Thyroid gland (tissue), 4 donors: ENCODE measurements at places on chromosomes 4 and X.

DNA sequence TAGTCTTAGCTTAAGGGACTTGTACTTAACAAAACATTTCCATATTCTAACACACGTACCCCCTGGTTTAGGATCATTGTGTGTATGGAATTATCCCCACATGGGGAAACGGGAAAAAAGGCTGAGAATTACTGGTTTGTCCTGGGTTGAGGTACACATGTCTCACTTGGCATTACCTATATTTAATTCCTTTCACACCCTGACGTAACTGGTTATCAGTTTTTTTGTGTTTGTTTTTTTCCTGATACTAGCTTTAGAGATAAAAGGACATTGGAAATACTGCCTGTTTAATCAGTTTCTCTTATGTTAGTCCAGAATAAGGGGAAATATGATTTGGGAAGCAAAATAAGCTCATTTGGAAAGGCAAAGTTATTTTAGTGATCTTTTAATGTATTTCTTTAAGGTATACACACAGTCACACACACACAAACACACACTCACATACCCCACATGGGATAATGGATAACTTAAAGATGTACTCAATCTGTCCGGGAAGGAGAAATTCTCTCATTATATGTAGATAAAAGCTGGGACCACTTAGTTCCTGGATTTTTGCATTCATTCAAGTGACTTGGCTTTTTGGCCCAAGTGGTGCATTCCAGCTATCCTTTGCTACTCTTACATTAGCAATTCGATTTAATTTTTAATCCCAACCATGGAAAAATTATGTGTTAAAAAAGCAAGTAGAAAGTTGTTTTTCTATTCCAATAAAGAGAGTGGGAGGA lies 13.0 kb downstream of the SEPTIN11 start:
- DNase-seq, result no peak

- no peak for DNase-seq
Observed at GRCh38 chr4:93409035-93409434, 419.5 kb upstream of the ATOH1 start.

DNA sequence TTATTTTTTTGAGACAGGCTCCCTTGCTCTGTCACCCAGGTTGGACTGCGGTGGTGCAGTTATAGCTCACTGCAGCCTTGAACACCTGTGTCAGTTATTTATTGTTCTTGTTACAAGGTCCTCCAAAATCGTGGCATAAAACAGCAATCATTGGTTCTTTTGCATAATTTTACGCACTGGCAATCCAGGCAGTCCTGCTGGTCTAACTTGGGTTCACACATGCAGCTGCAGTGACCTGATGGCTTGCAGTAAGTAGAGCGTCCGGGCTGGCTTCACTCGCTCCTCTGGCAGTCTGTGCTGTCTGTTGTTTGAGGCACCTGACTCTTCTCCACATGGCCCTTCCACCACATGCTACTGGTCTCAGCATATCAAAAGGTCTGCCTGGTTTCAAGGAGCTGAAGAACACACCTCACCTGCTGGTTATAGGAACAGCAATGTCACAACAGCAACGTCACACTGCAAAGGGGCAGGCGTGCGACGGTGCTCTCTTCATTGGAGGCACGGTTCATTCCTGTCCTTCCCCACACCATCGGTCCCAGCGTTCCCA lies 894.6 kb downstream of the TRIML1 start:
- no peak for DNase-seq

DNA sequence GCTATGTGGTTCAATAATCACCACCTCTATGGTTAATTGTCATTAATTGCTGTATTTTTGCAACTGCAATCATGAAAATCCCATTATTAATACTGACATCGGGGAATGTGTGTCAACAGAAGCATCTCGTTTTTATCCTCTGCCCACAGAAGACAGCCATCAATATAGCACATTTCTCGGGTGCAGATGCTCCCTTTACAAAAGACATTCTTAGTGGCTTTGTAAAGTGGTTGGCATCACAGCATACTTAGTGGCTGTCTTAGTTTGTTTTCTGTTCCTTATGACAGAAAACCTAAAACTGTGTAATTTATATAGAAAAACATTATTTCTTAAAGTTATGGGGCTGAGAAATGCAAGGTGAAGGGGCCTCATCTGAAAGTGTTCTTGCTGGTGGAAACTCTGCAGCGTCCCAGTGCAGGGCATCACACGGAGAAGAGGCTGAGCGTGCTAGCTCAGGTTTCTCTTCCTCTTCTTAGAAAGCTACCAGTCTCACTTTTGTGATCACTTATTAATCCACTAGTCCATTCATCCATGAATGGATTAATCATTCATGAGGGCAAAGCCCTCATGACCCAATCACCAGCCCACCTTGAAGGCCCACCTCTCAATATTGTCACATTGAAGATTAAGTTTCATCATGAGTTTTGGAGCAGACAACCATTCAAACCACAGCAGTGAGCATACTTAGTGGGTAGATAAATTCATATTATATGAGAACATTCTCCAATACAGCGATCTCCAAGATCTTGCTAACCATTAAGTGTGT lies 1067.7 kb upstream of the PABPC4L start:
- no peak for DNase-seq

DNA sequence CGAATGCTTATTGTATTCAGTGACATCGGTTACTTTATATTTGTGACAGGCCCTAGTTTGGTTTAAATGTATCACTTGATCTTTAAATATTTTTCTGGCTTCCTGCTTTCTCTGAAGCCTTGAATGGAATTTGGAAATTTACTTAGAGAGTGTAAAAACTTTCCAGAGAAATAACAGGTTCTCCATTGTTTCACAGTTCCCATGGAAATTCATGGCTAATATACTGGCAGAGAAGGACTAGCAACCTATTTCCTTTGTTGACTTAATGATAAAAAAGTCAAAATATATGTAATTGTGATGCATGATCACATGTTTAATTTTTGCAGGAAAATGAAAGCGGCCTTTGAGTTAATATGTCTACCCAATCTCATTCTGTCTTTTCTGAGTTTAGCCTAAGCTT lies 13.2 kb downstream of the NEIL3 start:
- DNase-seq, result no peak

- DNase-seq, result no peak
Observed at GRCh38 chr4:125582302-125582701, 267.5 kb downstream of the FAT4 start.

GRCh38 chr4:80071604-80072227 lies 1.3 kb downstream of the ANTXR2 start:
- DNase-seq, result no peak

GRCh38 chrX:70498129-70498528 lies 53.5 kb downstream of the DLG3 start:
- peak; percentile 46 for DNase-seq

DNA sequence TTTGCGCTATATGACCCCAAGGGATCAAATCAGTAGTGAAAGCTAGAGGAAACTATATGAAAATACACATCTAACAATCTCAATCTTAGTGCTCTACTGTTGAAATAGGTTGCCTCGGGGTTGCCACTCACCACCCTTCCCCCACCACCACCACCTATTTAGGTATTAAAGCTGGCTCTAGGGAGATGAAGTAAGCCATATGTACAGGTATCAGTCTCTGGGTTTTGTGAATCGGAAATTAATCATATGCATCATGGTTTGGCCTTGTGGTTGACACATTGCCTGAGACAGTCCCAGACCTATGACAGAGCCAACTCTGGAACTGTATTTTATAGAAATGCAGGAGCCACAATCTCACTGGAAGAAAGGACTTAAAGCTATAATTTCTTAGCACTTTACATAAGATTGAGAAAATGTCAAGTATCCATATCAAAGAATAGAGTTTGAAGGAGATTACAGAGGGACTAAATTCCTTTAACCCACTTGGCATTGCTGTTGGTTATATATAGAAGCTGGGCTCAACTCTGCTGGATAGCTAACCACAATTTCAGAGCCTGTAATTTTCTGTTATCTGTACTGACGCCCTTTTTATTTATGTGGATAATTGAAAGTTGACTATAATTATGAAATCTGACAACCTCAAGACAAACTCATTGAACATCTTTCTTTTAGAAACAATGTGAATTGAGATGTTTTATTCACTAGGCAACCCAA lies 26.7 kb upstream of the BMP2K start:
- DNase-seq, result no peak
